Activated CD4-positive, alpha-beta T cell treated with anti-CD3 and anti-CD28 coated beads for 24 hours (primary cell): ENCODE measurements at places on chromosomes 2 and 18.

GRCh38 chr2:32289165-32289999 is 11.7 kb downstream of the YIPF4 start:
- DNase-seq, result no peak

DNA sequence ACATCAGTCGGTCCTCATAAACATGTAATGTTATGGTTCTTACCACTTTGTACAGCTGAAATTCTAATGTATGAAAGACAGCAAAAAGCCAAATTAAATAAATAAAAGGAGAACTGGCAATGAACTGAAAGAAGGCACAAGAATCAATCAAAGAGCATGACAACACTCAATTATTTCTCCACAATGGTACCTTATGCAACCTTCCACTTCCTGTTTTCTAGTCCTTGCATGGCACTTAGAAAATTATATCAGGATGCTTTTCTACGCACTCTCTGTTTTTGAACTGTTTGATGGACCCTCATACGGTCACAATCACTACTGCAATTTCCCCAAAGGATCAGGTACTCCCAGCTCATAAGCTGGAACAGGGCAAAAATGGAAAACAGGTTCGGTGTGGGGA is 81.6 kb downstream of the EPB41L3 start:
- DNase-seq, result no peak

DNA sequence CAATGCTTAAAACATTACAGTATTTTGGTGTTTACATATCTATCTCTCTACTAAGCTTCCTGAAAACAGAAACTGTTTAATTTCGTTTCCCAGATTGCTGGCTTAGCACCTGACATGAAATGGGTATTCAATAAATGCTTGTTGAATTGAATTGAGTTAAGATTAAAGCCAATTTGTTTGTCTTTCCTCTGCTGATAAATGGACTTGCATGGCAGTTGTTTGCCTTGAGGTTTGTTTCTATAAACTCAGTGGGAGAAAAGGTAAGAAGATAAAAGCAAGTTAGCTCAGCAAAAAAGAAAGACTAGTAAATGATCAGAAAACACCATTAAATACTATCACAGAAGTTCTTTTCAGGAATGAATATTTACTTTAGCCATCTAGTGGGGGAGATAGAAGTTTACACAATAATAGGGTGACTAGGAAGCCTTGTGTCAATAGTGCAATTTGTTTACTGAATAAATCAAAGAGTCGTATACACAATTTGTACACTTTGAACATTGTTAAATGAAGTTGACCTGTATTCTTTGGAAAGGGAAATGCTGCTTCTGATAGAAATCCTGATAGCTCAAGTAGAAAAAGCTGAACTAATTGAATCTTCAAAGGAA is 754.5 kb upstream of the FAM98A start:
- no peak for DNase-seq

DNA sequence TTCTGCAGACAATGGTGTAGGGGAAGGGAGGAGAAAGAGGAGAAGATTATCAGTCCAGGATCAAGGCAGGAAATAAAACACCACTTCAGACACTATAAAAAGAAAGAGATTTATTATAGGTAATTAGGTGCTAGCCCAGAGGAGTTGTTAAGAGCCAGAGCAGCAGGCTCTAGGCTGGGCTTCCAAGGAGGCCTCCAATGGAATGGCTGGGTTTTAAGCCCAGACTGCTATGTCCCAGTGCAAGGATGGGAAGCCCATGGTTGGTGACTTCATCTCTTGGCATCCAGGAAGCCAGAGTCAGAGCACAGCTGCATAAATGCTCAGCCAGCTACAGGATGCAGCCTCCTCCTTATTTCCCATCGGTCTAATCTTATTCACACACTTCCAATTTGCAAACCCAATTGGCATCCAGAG is 95.6 kb downstream of the LAMA3 start:
- DNase-seq, result no peak

- DNase-seq, result no peak
These were observed 354.7 kb downstream of the PARD3B start for GRCh38 chr2:204899983-204900382.

DNA sequence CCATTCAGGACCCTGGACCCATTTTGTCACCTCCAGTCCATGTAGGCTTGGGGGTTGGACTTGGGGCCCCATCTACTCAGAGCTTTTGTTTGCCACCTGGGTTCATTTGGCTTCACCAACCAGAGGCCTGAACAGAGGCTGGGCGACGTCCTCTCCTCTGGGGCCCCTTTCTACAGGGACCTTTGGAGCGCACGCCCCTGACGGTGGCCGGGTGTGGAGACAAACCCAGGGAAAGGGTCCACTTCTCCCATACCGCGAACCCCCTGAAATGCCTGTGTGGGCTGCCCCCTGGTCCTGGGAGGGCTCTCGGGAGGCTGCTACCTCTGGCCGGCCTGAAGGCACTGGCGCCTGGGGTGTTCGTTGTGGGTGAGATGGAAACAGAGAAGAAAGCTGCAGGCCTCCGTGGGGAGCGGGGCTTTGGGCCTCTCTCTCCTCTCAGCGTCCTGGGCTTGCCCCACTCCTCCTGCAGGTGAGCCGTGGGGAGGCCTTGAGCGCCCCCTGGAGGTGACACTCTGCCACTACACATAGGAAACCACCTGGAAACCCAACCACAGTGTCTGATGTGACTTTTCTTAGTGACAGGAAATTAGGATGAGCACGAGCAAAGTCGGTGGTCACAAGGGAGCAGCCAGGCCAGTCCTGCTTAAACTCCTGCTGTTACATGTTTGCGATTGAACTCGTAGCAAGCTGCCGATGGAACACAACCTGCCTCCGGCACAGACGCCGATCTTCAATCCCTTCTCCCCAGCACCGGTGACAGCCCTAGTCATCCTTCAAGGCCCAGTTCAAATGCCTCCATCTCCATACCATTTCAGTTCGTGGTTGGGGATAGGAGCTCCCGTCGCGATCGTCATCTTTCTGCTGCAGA is 12.0 kb upstream of the NTSR2 start:
- DNase-seq, result peak; percentile 51

DNA sequence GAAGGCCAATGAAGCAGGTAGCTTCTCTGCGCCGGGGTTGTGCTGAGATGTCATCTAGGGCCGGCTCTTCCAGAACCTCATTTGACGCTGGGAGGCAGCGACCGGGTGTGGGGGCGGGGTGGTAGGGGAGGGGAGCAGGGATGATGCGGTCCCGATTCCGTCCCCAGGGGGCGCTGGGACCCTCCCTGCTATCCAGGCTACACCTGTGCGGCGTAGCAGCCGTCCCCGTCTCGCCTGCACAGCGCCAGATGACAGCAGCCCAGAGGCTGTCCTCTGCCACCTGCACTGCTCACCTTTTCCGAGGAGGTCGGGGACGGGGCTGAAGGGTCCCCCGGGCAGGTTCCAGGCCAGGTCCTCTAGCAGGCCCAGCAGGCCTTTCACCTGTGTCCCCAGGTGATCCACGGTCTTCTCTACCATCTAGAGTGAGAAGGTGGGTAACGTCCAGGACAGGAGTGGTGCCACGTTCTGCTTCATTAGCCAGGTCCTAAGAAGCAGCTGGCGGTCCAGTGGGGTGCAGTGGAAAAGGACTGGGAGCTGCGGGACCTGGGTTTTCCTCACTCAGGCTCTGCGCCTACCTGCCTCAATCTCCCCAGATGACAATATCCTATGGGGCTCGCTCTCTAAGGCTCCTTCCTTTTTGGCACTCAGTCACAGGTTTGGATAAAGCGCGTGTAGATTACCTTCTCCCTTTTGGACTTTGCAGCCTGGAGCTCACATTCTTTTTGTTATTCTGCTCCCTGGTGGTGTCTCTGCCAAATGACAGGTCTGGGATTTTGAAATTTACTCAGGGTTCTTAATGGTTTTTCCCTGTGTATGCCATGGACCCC is 56.0 kb upstream of the RAB6C start:
- DNase-seq, result no peak

DNA sequence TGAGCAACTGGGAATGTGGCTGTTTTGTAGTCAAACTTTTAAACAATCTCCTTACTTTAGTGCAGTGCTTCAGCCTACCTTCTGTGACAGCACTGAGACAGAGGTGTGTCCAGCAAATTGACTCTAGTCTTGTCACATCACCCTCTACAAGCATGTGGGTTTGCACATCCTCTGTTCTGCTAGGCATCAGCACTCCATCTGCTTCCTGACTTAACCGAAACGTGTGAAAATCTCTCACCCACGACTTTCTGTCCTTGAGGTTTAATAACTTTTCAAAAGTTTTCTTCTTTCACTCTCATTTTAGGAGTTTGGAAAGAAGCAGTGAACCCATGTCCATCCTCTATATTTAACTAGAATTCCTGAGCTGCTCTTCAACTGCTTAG is 42.6 kb downstream of the TTR start:
- DNase-seq, result no peak

GRCh38 chr18:56413862-56414261 is 224.5 kb downstream of the TXNL1 start:
- DNase-seq, result no peak

DNA sequence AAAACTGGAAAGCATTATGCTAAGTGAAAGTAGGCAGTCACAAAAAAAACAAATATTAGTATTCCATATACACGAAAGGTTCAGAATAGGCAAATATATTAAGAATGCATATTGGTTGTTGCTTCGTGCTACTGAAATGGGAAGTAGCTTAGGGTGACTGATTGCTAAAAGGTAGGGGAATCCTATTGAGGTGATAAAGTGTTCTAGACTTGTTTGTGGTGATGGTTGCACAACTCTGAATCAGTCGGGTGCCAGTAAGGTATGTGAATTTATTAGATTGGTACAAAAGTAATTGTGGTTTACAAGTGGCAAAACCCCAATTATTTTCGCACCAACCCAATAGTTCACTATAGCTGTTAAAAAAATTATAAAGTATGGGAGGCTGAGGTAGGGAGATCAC is 20.7 kb downstream of the USP34 start:
- no peak for DNase-seq

DNA sequence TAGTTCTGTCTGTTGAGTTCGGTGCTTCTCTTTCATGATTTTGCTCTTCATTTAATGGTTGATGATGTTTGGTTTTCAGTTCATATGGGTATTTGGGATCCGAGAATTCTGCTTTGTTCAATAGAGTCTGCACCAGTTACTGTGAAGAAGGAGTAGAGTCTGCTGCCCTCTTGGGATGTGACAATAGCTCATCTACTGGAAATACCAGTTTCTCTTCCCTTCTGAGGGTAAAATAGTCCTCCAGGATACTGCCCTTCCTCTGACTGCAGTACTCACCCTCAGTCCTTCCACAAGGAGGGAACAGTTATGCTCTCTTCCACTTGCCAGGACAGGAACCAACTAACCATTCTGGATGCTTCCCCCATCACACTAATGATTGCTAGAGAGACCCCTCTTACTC is 12.5 kb upstream of the TNFAIP6 start:
- no peak for DNase-seq

DNA sequence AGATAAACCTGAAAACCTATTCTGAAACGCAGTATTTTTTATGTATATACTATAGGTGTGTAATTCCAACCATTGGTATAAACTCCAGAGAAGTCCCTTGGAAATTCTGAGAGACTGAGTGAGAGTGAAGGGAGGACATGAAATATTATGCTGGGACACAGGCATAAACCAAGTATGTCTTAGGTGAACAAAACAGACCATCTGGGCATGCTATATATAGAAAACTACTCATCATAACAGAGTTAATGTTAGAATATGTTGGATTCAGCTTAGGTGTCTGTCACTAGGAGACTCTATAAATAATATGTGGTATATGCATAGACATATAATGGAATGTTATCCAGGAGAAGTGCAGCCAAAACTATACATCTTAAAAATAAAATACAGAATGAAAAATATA is 282.6 kb downstream of the LRP1B start:
- DNase-seq, result no peak

DNA sequence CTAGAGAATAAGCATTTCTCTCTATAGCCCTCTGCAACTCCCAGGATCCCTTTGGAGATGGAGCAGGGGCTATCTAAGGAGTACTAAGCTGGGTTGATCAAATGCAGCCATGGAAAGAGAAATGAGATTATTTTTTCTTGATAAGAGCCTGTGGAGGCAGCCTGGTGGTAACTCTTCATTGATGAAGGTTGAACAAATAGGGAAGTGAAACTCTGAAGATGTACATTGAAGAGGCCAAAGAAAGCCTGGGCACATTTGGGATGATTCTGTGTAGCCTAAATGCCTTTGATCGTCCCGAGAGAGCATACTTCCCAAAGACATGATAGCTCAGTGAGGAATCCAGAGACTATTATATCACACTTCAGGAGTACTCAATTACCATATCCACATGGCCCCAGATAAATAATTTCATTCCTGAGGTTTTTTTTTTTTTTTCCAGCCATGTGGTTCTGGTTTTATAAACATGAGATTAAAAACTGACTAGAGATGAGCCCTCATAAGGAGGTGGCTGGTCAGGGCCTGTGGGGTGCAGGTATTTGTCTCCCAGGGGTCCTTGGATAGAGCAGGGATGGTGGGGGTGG is 192.5 kb downstream of the TPGS2 start:
- DNase-seq, result no peak

DNA sequence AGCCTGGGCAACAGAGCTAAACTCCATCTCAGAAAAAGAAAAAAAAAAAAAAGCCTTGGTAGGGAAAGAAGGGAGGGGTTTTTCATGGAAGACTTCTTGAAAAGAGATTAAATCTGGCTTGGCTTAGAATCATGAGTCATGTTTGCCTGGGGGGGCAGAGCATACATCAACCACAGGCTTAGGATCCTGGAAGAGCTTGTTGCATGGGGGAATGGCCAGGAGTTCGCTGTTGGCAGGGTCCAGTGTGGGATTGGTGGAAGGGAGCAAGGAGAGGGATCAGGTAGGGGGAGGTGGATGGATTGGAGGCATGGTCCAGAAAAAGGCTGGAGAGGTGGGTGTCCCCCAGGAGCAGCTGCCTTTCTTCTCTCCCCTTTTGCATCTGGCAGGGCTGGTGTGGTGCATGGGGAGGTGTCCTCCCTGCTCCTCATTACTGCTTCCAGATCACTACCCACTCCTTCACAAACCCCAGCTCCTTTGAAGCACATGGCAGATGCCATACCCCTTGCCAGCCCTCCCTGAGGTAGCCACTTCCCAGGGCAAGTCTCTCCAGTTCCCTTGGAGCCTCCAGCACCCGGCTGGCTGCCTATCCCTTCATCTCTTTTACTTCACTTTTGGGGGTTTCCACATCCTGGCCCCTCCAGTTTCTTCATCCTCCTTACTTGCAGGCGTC is 2.5 kb downstream of the ARMC9 start:
- no peak for DNase-seq

- DNase-seq, result no peak
These were observed 44.8 kb downstream of the TCF4 start for GRCh38 chr18:55543130-55543704.

GRCh38 chr2:124692707-124693106 is 667.6 kb downstream of the CNTNAP5 start:
- DNase-seq, result no peak
